ENCODE measurements at places on chromosomes 6 and 20. TPM values are rescaled to one million over a fixed set of nuclear protein-coding genes. Genes with fewer than 3 reads are reported as not detected.
A peak's percentile ranks its signal among the peaks of the same experiment; 100 is the strongest.

- H3K27ac ChIP-seq: no peak overlapping the region
- H3K36me3 ChIP-seq: no peaks in the 10 kb centered on the region
- no peak overlapping the region for H3K4me3 ChIP-seq
- no peaks in the 10 kb centered on the region for H3K27me3 ChIP-seq
- no peak for DNase-seq
These were observed 11.4 kb upstream of the DUSP22 start for GRCh38 chr6:280775-281468.

DNA sequence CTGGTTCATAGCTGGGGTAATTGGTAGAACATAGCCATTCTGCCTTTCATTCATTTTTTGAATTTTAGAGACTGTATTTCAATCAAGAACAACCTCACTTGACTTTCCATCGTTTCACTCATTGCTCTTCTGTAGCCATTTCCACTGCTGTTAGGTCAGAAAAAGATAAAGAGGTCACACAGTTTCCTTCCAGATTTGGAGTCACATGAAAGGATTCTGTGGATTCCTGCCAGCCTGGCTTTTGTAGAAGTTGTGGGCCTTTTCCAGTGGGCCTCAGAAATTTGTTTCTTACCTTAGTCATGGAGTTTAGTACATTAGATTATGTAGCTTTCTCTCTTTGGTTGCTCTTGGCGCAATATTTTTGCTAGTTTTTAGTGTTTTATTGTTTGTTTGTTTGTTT lies 157.8 kb downstream of the SASH1 start:
- no peak overlapping the region for H3K4me3 ChIP-seq
- no peaks in the 10 kb centered on the region for H3K4me1 ChIP-seq
- peaks cover 7% of the 10 kb centered on the region for H3K27me3 ChIP-seq
- no peak overlapping the region for H3K27ac ChIP-seq
- H3K36me3 ChIP-seq: no peaks in the 10 kb centered on the region

DNA sequence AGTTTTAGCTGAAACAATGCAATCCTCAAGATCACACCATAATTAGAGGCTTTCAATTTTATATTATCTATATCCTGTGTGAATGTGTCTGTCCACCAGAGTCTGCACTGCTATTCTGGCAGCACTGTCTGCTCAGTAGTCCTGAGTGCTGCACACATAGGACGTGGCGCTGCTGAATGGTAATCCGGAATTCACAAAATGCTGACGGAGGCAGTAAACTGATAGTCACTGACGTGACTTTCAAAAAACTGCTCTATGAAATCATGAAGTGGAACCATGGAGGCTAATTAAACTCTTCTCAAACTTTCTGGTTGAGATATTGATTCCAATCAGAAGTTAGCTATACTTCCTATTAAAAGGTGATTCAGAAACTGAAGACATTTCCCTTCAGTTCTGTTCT lies 190.8 kb upstream of the NOX3 start:
- no peaks in the 10 kb centered on the region for H3K27me3 ChIP-seq
- no peaks in the 10 kb centered on the region for H3K36me3 ChIP-seq
- H3K4me1 ChIP-seq: no peaks in the 10 kb centered on the region
- H3K27ac ChIP-seq: no peak overlapping the region

DNA sequence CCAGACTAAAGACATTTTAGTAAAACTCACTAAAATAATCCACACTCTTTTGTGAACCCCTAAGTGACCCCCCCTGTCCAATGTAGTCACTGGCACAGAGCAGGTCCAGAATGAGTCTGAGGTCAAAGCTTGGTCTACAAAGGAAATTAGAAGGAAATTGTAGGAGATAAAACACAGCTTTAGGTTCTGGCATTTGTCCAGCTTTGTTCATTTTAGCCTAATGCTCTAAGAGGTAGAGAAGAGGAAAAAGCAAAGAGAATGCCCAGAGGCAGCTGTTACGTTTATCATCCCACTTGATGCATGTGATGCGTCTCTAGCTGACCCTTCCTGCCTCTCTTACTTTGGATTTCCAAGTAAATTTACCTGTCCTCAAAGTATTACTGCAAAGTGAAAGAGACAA lies 62.5 kb downstream of the CNKSR3 start:
- DNase-seq: no peak
- H3K27ac ChIP-seq: no peak overlapping the region
- no peak overlapping the region for H3K4me3 ChIP-seq

- DNase-seq: peak; percentile 41
- H3K4me3 ChIP-seq: peak overlapping the region; percentile 79
- H3K36me3 ChIP-seq: peaks cover 77% of the 10 kb centered on the region
- H3K27ac ChIP-seq: peak overlapping the region; percentile 82
- no peaks in the 10 kb centered on the region for H3K27me3 ChIP-seq
- H3K4me1 ChIP-seq: peaks cover 75% of the 10 kb centered on the region
These were observed 5.6 kb downstream of the TAGAP start for GRCh38 chr6:159038914-159039884.

ENPP4 gene
- total RNA-seq: 10.9 TPM

HLA-DOB gene
- total RNA-seq: 1.1 TPM

TM9SF4 gene
- 36.4 TPM for total RNA-seq

SIGLEC1 gene
- 0.32 TPM for total RNA-seq

Data from CD4-positive, alpha-beta memory T cell (primary cell).